ENCODE measurements at places on chromosomes 7 and 10.
A peak's percentile ranks its signal among the peaks of the same experiment; 100 is the strongest.

- peak; percentile 25 for DNase-seq
Measured at GRCh38 chr7:116671681-116672595, at the start of gene MET. Gene MET (plus strand): TSS chr7:116672196. CDS start chr7:116699085, 26,889 bp downstream.

DNA sequence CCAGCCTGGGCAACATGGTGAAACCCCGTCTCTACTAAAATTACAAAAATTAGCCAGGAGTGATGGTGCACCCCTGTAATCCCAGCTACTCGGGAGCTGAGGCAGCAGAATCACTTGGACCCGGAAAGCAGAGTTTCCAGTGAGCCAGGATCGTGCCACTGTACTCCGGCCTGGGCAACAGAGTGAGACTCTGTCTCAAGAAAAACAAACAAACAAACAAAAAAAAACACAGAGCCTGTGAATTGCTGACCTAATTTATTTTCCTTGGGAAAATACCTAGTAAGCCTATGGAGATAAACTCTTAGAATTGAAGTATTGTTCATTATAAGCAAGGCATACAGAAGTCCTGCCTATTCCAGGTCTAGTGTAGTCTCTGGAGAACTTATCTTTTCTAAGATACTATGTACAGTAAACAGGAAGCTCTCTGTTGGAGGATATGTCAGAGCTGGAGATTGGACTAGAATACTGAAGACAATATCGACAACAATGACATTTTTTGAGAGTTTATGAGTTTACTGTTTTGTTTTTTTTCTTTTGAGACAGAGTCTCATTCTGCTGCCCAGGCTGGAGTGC lies 14.9 kb downstream of the GTF2I start:
- no peak for DNase-seq

- no peak for DNase-seq
Measured at GRCh38 chr7:138030679-138031351, 28.9 kb upstream of the CREB3L2 start.

GRCh38 chr10:19874791-19875190 lies 58.6 kb downstream of the PLXDC2 start:
- DNase-seq = no peak

DNA sequence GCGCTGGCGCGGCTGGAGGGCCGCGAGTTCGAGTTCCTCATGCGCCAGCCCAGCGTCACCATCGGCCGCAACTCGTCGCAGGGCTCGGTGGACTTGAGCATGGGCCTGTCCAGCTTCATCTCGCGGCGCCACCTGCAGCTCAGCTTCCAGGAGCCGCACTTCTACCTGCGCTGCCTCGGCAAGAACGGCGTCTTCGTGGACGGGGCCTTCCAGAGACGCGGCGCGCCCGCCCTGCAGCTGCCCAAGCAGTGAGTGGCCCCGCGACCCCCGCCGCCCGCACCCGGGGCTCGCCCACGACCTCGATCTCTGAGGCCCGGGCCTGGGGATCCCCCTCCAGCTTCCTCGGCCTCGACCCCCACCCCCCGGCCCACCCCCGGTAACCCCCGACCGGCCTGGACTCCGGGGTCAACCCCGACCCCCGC lies 537 bp downstream of the FOXK1 start:
- no peak for DNase-seq

DNA sequence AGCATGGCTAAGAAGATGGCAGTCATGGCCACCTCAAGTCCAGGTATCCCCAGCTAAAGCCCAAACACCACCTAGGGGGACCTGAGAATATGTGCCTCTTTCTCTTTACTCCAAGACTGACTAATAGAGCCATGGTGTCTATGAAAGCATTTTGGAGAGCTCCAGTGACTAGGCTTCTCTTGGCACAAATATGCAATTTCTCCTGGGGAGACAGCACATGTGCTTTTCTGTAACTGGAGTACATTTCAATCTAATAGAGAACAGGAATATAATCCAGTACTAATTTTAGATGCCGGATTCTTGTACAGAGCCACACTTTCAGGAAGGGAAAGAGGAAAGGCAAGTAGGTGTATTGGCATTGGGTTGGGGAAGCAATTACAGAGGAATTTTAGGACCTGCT lies 260.1 kb downstream of the BMPER start:
- DNase-seq = no peak

DNA sequence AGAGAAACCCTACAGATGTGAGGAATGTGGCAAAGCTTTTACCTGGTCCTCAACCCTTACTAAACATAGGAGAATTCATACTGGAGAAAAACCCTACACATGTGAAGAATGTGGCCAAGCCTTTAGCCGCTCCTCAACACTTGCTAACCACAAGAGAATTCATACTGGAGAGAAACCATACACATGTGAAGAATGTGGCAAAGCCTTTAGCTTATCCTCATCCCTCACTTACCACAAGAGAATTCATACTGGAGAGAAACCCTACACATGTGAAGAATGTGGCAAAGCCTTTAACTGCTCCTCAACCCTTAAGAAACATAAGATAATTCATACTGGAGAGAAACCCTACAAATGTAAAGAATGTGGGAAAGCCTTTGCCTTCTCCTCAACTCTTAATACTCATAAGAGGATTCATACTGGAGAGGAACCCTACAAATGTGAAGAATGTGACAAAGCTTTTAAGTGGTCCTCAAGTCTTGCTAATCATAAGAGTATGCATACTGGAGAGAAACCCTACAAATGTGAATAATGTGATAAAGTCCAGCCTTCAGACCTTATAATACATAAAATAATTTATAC lies 38.2 kb downstream of the ZNF679 start:
- DNase-seq = no peak

GRCh38 chr7:73338321-73338720 lies 10.4 kb downstream of the FKBP6 start:
- DNase-seq = no peak

DNA sequence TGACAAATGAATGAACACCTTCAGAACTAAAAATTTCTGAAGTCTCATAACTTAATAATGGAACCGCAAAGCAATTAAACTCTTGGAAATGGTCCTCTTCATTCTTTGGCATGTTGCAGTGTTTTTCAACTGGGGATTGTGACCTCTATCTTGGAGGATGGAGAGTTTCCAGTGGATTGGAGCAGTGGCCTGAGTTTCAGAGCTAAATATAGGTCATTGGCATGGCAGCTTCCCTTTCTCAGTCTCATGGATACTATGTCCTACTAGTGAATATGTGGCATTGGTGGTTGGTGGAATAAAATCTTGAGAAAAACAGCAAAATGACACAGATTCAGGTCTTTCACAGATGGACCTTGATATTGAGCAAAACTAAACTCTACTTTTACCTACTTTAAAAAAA lies 24.1 kb upstream of the EPC1 start:
- DNase-seq = no peak

DNA sequence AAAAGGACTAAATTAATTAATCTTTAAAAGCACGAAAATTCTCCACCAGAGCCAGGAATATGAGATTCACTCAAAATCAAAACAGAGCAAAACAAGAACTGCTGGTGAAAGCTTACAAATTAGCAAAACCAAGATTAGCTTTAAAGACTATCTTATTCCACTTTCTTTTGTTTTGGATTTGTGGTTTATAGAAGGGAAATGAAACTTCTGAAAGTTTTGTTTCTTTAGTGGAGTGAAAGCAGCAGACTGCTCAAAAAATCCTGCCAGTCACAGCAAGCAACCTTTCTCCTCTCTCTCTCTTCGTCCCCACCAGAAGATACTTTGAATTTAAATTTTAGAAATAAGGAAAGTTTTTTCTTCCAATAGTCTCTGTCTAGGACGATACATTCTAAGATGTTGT lies 7.8 kb downstream of the ACTA2 start:
- DNase-seq = no peak

DNA sequence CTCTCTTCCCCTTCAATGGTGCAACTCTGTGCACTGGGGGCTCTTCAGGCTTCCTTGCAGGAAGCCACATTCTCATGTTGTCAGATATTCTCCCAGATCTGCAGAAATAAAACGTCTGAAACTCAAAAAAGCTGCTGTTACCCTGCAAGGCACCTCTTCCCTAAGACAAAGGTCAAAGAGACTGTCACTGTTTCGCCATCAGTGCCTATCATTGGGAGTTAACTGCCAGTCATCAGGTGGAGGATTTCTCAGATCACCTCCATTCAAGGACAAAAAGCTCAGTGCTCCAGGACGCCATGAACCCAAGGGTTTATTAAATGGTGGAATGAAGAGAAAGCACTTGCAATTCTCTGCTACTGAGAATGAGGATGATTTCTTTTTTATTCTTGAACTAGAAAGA lies 144.6 kb upstream of the PALS2 start:
- DNase-seq = no peak

GRCh38 chr7:103766660-103767059 lies 222.8 kb downstream of the RELN start:
- DNase-seq = no peak

GRCh38 chr7:128954830-128955802 lies 17.4 kb downstream of the IRF5 start:
- DNase-seq = no peak

GRCh38 chr7:111183321-111183720 lies 92.4 kb downstream of the LRRN3 start:
- no peak for DNase-seq

DNA sequence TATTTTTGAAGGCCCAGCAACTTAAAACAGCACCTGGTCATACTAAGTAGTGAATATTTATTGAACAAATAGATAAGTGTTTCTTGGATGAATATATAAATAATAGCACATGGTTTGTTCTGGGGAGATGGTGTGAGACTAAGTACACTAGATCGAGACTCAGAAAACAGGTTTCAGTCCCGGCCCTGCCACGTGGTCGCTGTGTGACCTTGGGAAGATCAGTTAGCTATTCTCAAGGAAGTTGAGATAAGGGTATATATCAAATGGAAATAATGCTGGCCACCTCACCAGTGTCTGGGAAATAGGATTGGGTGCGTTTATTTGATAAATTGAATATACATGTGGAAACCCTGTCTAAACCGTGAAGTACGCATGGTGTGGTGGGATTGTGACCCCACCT lies 354.6 kb downstream of the SDK1 start:
- DNase-seq = no peak

DNA sequence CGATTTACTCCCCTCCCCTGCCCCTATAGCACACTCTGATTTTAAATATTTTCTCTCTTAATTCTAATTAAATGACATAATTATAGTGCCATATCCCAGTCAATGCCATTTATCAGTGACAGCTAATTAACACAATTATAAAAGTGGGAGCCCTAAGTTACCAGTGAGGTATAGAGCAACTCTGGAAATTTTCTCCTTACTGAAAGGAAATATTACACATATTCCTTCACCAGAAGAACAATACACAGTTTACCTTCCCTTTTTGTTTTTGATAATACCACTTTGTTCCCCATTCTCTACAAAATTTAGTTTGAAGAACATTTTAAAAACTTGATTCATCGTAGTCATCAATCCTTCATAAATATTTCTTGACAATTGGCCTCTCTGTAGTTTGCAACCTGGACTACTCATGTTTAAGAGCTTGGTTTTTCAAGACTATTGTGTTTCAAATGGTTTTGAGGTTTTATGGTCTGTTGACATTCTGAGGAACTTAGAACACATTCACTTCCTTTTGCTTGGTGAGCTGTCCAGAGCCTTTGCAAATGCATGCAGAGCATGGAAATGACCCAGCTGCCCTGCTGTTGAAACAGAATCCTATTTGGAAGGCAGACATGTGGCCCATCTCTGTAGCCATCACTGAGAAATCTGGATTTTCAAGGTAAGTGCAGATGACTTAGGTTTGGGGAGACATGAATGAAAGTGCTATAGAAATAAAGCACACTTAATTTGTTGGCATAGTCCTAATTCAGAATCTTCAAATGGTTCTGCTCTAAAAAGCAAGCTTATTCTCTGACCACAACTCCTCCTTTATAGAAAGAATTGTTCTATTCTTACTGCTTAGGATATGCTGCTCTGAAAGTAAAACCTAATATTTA lies at the start of gene GPR141:
GPR141 (plus strand) TSS at position 521 of the 875 bp plus-strand sequence. CDS start 56,628 bp downstream, outside the sequence.
- DNase-seq = no peak

- no peak for DNase-seq
Measured at GRCh38 chr7:47258798-47259197, 323.1 kb downstream of the TNS3 start.

- no peak for DNase-seq
Measured at GRCh38 chr10:97032624-97033023, 153.1 kb downstream of the SLIT1 start.

DNA sequence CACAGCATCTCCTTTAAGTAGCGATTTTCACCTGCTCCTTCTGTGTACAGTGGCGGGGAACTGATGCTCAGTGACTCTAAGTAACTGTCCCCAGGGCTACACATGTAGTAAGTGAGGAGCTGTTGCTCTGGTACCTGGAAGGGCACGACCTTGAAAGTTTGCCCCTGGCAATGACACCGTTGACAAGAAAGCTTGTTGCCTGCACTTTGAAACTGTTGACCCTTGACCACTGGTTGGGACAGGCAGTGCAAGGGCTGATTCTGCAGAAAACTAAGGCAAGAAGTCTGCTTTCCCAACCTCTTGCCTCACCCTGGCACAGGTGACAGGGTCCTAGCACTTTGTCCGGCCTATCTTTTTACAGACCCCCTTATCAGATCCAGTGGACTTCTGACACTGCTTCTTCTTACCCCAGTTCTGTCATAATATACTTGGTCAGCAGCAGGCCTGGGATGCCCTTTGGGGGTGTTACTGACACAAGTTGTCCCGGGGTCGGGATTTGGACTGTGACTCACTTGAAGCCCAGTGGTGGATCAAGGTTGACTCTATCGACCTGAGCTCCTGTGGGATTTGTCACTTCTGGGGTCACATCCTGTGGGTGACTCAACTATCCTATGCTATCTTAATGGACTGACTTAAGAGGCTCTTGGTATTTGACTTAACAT lies 5.8 kb downstream of the ACSL5 start:
- no peak for DNase-seq

DNA sequence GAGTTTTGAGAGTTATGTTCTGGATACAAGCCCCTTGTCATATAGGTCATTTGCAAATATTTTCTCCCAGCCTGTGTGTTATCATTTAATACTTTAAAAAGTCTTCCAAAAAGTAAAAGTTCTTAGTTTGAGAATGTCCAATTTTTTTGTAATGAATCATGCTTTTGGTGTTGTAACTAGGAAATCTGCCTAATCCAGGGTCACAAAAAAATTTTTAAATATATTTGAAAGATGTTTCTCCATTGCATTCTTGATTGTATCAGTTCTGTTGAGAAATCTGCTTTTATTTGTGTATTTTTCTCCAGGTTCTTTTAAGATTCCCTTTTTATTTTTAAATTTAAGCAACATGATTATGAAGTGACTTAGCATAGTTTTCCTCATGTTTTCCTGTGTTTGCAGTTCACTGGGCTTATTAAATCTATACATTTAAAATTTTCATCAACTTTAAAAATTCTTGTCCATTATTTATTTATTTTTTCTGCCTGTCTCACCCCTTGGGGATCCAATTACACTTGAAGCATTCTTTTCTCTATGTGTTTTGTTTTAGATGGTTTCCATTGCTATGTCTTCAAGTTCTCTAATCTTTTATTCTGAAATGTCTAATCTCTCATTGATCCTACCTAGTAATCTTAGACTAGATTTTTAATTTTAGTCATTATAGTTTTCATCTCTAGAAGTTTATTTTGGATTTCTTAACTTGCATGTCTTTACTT lies 47.0 kb downstream of the CCDC71L start:
- DNase-seq = no peak

Data from stimulated activated CD4-positive, alpha-beta T cell treated with anti-CD3 and anti-CD28 coated beads, Interleukin-15, amount 100 ng/mL, for 48 hours (primary cell).